NCI-H774 (cell line): ENCODE measurements at places on chromosomes 7 and 10.
A peak's percentile ranks its signal among the peaks of the same experiment; 100 is the strongest.

GRCh38 chr7:51243631-51244030 lies 73.0 kb downstream of the COBL start:
- DNase-seq: no peak

- DNase-seq: no peak
Observed at GRCh38 chr7:70951271-70951962, 180.5 kb upstream of the GALNT17 start.

- DNase-seq: no peak
Observed at GRCh38 chr7:12570168-12570533, 369 bp upstream of the SCIN start.

DNA sequence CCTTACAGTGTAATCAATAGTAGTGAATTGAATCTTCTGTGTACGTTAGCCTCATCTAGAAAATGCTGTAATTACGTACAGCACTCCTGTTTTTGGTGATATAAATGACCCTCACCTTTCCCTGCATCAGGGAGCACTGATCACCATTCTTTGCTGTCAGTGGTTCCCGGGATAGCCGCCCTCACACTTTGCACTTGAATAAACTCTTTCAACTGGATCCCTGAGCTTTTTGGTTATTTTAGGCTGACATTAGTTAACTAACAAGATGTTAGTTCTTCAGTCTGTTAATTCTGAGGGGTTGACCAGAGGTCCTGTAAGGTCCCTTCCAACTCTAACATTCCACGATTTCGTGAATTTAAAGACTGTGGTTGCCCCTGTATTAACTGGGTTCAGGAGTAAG lies 23.4 kb upstream of the ZC3HAV1 start:
- DNase-seq: no peak

DNA sequence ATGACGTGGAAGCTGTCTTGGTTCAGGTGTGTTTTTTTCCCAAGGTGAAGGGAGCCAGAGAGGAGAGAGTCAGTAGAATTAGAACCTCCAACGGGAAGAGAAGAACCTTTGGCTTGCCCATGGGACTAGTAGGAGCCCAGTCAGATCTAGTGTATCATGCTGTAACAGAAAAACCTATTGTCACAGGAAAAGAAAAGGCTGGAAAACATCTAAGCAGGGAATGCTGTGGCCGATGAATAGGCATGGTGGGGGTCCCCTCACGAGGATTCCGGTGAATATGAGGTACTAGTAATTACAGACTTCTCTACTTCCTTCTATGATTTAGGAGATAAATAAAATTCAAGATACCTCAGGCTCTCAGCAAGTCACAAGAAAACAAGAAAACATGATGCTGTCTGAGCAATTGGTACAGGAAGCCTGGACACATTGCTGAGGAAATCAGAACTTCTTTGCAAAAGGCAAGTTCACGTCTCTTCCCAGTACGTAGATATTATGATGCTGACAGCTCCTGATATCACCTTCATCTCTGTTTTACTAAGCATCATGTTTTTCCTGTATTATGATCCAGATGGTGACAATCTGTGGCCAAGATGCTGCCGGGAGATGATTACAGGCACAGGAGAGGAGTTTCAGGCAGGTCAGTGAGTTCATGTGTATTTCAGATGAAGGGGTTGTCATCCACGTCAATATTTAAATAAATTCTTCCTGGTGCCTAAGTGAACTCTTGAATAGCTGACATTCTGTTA lies 54.3 kb upstream of the NPY start:
- DNase-seq: no peak

DNA sequence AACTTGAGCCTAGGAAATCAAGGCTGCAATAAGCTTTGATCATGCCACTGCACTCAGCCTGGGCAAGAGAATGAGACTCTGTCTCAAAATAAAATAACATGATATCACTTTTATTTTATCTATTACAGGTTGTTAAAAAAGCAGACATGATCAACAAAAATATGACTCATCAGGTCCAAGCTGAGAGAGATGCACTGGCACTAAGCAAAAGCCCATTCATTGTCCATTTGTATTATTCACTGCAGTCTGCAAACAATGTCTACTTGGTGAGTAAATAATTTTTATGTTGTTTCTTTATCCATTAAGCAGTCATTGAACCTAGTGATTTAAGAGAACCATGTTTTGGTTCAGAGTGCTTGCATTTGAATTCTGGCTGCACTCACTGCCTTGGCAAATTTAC lies 3.3 kb downstream of the MASTL start:
- DNase-seq: peak; percentile 75

- DNase-seq: no peak
Observed at GRCh38 chr10:94065362-94065761, 71.6 kb downstream of the PLCE1 start.

DNA sequence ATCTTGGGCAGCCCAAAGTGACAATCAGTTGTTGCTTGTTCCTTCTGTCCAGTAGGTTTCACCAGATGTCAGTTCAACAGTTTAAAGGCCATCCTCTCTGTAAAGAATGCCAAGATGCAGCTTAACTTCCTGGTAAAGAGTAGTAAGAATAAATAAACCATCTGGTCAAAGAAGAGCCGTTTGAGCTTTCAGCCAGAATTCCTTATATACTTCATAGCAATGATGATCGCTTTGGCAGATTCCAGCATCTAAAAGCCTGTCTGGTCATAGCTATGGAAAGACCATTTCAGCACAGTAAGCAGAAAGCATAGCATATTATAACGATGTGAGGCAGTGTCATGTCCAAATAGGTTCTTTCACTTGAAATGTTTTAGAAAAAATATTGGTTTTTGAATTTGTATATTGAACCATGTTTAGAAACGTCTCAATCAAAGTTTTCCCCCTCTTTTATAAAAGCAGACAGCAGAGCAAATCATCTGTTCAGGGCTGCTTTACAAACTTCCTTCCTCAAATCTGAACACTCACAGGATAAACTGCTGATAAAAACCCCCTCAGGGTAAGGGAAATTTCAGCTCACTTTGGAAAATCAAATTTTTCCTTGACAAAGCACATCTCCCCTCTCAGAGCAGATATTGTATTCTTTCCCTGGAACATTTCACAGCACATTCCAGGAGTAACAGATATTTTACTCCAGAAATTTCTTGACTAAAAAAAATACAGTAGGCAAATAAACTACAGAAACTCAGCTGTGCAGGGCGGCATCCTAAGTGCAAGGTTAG lies 184.1 kb downstream of the NOC3L start:
- DNase-seq: no peak

- DNase-seq: no peak
Observed at GRCh38 chr7:157460721-157461120, 123.9 kb downstream of the DNAJB6 start.

GRCh38 chr10:34804306-34804705 lies 10.8 kb downstream of the PARD3 start:
- DNase-seq: no peak

GRCh38 chr10:103504181-103504783 lies 10.8 kb downstream of the NEURL1 start:
- DNase-seq: no peak

GRCh38 chr7:19920705-19921104 lies 147.3 kb upstream of the TMEM196 start:
- no peak for DNase-seq

DNA sequence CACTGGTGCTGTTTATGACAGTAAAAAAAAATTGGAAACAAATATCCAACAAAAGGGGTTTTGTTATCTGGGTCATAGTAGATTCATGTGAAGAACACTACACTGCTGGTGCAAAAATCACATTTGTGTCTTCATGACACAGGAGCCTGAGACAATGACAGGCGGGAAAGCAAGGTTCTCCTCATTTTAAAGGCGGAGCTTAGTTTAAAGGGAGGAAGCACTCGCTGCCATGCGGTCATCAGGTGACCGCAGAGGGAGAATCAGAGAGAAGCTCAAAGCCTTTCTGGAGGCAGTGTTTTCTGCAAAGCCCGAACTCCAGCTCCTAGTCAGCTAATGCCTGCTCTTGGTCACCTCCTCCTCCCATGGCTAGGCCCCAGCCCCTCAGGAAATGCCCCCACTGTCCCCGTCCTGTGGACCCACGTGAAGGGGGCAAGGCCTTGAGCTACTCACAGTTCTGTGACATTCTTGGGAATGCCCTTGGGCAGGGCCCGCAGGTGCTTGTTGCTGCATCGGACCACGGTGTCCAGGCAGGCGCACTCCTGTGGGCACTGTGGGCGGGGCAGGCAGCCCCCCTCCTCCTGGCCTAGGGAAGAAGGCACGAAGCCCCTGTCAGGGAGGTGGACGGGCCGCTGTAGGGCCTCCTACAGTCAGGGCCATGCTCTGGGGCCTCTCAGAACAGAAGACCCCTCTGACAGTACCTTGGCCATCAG lies 146.1 kb downstream of the SLIT1 start:
- DNase-seq: no peak

- no peak for DNase-seq
Observed at GRCh38 chr10:96152437-96152836, 22.3 kb downstream of the ZNF518A start.

GRCh38 chr10:3648170-3648569 lies 136.8 kb downstream of the KLF6 start:
- no peak for DNase-seq

GRCh38 chr10:114044247-114045135 lies 825 bp downstream of the ADRB1 start:
- no peak for DNase-seq

- no peak for DNase-seq
Observed at GRCh38 chr10:78762086-78762630, 306.6 kb upstream of the ZMIZ1 start.

GRCh38 chr7:1234881-1235500 lies 2.3 kb downstream of the UNCX start:
- DNase-seq: no peak

DNA sequence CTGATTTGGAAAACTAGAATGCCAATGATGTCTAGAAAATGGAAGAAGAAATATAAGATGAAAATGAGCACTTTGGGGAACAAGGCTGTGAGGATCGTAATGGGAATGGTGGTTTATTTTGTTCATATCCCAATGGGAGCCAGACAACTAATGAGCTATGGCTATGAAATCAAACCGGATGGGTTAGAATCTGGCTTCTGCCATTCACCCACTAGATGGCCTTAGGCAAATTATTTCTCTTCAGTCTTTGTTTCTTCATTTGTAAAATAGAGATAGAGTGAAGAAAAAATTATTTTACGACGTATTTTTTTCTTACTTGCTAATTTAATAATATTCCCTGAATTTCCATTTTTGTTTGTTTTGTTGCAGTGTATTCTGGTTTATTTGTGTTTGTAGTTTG lies 572.1 kb upstream of the IGFBP3 start:
- DNase-seq: no peak

DNA sequence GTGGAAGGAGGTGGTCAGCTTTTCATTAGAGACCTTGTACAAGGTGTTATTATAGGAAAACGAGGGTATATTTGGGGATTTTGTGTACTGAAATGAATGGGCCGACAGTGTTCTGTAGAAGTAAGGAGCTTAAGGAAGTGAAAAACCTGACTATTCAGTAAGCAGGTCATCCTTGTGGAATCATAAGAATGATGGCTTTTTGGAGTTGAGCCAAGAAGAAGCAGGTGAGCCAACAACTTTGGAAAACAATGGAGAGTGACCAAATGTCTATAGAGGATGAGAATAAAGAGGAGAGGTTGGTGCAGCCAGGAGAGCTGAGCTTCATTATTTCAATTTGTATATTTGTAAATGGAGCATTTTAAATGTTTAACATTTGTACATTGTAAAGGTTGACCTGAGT lies 595.7 kb downstream of the CCSER2 start:
- DNase-seq: no peak

GRCh38 chr7:17142831-17143541 lies 155.5 kb upstream of the AHR start:
- no peak for DNase-seq

GRCh38 chr7:116524609-116525297 lies at the start of gene CAV1:
CAV1 (plus strand) TSS chr7:116525036; CDS start chr7:116525063, 27 bp downstream.
- peak; percentile 7 for DNase-seq

DNA sequence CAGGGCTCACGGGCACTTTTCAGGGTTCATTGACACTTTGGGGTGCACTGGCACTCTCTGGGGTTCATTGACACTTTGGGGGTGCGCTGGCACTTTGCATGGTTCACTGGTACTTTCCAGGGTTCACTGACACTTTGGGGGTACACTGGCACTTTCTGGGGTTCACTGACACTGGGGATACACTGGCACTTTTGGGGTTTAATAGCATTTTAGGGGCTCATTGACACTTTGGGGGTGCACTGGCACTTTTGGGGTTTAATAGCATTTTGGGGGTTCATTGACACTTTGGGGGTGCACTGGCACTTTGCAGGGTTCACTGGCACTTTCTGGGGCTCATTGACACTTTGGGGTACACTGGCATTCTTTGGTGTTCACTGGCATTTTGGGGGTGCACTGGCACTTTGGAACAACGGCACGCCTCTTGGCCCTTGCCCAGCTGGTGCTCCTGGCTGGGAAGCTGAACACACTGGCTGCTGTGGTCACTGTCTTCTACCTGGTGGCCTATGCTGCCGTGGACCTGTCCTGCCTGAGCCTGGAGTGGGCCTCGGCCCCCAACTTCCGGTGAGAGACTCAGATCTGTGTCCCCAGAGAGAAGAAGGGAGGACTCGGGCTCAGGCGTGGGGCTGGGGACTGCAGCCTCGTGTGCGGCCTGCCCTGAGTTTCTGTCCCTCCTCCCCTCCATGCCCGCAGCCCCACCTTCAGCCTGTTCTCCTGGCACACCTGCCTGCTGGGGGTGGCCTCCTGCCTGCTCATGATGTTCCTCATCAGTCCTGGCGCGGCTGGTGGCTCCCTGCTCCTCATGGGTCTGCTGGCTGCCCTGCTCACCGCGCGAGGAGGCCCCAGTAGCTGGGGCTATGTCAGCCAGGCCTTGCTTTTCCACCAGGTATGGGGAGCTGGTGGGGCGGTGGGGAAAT lies 6.2 kb upstream of the TRIP6 start:
- no peak for DNase-seq

DNA sequence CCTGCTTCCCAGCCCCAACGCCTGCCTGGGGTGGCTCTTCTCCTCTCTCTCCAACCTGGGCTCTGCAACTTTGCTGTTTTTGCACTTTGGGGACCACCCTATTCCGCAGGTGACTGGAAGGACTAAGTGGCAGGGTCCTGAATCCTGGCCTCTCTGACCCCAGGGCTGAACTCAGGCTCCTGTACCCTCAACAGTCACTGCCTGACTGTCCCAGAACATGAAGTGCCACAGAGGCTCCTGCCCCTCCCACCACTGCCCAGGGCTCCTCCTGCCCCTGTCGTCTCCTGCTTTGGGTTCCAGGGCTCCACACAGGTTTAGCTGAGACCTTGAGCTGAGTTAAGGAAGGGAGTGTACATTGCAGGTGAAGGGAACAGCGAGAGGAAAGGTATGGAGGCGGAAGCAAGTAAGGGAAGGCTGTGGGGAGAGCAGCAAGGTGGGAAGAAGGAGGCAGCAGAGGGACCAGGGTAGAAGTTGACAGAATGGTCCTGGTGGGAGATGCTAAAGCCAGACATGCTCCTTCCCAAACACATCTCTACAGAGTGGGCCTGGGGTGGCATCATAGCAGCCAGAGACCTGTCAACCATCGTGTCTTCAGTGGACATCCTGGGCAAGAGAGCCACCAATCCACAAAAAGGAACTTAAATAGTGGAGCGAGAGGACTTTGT lies 5.7 kb upstream of the GRID1 start:
- no peak for DNase-seq

DNA sequence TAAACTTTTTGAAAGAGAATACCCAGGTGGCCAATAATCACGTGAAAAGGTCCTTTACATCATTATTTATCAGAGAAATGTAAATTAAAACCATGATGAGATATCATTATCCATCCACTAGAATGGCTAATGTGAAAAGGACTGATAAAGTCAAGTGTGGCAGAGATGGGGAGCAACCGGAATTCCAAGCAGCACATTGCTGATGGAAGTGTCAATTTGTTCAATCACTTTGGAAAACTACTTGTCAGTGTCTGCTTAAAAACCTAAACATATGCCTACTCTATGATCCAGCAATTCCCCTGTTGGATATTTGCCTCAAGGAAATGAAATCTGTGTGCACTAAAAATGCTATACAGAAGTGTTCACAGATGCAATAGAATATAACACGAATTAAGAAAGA lies 465.6 kb downstream of the PLXNA4 start:
- no peak for DNase-seq

- DNase-seq: no peak
Observed at GRCh38 chr7:78620920-78621319, 822.3 kb downstream of the PHTF2 start.
